NB4 (cell line): ENCODE measurements at places on chromosomes 13 and 19.

DNA sequence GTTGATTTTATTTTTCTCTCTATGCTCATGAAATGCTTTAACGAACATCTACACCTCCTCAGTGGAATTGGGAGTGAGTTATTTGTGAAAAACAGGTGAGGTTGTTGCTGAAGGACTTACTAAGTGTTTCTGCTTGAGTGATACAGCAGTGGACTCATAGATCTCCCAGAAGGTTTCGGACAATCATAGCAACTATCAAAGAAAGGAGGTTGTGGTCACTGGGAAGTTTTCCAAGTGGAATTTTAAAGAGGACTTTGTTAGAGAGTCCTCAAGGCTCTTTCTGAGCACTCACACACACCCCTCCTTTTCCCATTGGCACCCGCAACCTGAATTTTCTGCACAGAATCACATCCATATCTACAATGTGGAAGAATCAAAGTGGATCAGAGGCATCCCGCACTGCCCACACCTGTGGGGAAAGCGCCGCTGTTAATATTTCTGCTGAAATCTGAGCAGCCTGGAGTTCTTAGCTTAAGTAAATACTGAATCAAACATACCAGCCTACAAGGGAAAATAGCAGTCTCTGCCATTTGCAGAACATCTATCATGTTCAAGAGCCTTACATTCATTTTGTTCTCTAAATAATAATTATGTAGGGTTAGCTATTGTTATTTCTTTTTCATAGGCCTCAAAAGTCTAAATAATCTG, 719.4 kb downstream of the DIAPH3 start:
- DNase-seq = no peak

DNA sequence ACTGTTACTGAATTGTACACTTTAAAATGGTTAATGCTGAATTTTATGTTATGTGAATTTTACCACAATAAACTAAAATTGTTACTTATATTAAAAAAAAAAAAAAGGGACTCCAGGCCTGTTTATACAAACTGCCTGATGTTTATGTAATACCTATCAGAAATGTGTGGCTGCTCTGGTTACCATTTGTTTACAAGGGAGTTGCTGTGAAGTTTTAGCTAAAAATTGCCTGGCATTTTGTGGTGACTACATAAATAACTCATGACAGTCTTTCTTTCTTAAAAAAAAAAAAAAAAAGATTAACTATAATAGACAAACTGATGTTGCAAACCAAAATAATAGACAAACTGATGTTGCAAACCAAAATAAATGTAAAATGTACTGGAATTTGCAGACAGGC, 71.8 kb downstream of the CDADC1 start:
- no peak for DNase-seq

- no peak for DNase-seq
Observed at GRCh38 chr13:40379794-40380578, 286.5 kb downstream of the FOXO1 start.

DNA sequence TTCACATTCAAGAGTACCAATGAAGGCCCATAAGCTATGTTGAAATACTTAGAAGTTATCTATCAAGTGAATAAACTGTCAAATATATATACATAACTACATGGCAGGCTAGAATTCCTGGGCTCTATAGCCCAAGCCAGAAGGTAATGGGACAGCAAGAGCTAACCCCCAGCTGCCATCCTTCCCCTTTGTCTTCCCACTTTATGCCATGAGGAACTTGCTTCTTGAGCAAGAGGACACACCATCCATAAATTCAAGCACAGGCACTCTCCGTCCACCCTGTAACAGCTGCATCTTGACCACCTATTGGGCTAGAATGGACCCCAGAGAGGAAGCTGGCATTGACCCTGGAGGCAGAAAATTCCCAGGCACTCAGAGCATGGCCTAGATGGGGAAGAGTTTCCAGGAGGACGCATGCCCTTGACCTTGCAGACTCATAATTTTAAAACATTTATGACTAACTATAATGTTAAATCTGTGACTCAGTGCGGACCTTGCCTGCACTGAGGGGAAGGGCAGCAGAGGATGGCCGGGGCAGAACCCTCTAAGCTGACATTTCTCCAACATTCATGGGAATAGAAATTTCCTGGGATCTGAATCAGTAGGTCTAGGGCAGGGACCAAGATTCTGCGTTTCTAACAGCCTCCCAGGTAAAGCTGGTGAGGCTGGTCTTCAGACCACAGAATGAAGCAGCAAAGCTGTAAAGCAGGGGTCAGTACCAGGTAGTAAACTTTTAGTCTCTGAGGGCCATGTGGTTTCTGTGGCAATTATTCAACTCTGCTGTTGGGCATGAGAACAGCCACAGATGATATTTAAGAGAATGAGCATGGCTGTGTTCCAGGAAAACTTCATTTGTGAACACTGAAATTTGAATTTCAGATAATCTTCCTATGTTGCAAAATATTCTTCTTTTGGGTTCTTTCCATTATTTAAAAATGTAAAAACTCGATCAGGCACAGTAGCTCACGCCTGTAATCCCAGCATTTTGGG, 71.4 kb upstream of the CLDN10 start:
- peak; percentile 43 for DNase-seq

DNA sequence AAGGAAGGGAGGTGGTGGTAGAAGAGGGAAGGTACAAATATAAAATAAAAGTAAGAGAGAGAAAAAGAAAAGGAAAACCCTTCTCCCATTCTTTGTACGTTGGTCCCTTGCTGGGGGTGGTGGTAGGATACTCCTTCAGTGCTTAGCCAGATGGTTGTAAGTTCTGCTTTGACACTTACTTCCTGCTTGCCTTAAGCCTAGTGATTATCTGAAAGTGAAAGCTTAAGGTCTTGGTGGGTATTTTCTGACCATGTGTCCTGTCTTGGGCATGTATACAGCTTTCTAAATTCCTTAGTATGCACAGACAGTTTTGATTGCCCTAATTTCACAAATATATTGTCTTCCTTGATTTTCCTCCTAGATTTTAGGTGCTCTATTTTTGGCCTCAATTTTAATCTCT, 314.8 kb downstream of the PCDH17 start:
- no peak for DNase-seq

- DNase-seq = no peak
Observed at GRCh38 chr13:33526718-33527117, 241.2 kb upstream of the STARD13 start.

GRCh38 chr13:27411341-27411740, 13.1 kb upstream of the GTF3A start:
- no peak for DNase-seq

DNA sequence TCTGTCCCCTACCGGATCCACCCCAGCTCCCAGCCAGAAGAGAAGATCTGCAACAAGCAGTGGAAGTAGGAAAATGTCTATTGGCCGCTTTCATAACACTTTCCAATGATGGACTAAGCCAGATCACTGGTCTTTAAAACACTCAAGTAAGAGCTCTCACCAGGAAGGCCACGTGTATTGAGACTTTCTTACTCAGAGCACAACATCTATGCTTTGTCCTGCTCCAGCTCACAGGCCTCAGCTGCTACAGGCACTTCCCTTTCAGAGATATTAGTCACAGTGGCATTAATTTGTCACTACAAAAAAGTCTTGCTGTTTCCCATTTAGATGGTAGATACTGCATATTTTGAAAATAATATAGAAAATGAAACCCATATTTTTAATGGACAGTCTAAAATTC, 164.2 kb downstream of the ABCC4 start:
- DNase-seq = peak; percentile 56

DNA sequence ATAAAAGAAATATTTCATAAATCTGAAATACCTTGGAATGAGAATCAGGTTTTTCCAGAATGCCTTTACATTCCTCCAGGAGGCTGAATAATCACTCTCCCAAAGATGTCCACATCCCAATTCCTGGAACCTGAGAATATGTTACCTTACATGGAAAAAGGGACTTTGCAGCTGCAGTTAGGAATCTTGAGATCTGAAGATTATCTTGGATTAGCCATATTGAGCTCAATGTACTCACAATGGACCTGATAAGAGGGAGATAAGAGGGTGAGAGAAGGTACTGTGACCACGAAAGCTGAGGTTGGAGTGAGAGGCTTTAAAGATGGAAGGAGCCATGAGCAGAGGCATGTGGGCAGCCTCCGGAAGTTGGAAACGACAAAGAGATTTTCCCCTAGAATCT, 36.8 kb upstream of the MBNL2 start:
- DNase-seq = no peak

- DNase-seq = no peak
Observed at GRCh38 chr19:47544476-47544875, 28.5 kb downstream of the ZNF541 start.

GRCh38 chr19:30070968-30071632, 129.1 kb downstream of the URI1 start:
- DNase-seq = no peak

GRCh38 chr13:44668688-44669087, 92.6 kb upstream of the TSC22D1 start:
- DNase-seq = no peak

DNA sequence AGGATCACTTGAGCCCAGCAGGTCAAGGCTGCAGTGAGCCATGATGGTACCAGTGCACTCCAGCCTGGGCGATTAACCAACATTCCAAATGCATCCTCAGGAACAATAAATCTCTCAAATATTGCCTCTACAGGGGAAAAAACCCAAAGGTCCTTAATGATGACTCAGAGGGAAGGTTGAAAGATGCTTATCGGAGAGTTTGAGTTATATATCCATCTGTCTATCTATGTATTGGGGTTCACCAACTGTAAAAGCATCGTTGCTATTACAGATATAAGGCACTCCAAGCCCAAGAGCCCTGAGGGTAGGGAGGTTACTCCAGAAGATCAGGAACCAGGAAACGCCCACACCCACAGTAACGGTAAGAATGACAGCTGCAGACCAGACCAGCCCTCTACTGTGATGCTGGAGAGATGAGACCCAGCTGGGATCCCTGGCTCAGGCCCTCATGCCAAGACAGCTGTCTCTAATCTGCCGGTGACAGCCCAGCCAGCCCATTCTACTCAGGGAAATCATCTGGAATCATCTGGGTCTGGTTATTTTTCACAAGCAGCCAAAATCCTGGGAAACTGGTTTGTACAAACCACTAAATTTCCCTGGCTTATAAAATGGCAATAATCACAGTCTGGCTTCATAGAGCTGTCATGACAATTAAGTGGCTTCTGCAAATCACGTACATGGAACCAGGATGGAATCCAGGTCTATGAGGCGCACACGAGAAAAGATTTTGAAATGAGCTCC, 23.8 kb downstream of the TEX101 start:
- DNase-seq = peak; percentile 36

- no peak for DNase-seq
Observed at GRCh38 chr13:48121733-48122132, 26.8 kb upstream of the MED4 start.

DNA sequence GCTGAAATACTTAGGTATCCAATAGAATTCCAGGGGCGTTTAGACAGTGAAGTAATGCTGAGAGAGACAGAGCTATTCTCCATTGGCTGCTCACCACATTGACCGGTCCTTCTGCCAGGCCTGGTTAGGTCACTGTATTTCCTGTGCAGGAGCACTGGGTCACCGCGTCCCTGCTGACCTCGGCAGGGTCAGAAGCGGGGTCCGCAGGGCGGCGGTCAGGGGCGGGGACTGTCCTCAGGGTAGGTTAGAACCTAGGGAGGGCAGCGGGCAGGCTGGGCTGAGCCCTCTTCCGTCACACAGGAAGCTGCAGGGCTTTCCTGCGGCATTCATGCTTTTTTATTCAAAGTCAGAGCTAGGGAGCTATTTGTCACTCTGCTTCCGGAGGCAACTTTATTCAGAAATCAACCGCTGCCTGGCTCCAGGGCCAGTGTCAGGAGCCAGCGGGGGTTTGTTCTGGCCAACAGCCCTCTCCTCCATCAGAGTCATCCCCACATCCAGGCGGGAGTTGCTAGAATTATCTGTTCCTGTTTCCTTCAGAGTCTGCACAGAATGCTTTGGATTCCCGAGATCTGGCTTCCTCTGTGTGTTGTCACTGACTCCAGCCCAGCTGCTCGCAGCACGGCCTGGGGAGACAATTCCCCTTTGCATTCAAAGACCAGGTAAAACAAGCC, 81.2 kb upstream of the WASF3 start:
- DNase-seq = no peak

GRCh38 chr19:39995794-39996193, 1.1 kb upstream of the ZNF546 start:
- no peak for DNase-seq

GRCh38 chr13:30870049-30870884, 35.8 kb upstream of the MEDAG start:
- DNase-seq = peak; percentile 70

GRCh38 chr13:49731766-49732165, 40.5 kb upstream of the EBPL start:
- DNase-seq = no peak

DNA sequence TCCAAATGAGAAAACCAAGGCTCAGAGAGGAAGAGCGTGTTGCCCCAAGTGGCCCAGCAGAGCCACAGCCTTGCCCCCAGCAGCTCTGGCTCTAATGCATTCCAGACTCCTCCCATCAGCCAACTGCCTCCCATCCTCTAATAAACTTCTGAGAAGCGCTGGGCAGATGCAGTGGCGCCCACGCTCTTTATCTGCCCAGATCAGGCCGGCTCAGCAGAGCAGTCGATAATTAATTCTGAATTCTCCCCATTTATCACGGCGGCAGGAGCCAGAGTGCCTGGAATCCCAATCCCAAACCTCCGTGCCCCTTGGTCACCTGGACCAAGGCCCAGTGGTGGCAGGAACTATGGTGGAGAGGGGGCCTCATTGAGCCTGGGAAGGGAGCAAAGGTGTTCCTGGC, 13.9 kb downstream of the TINCR start:
- DNase-seq = no peak

- DNase-seq = peak; percentile 48
Observed at GRCh38 chr13:108267347-108267746, 2.2 kb upstream of the TNFSF13B start.

GRCh38 chr13:31895691-31896090, 135.9 kb upstream of the FRY start:
- no peak for DNase-seq

GRCh38 chr19:1970003-1970805, 29.2 kb downstream of the CSNK1G2 start:
- peak; percentile 62 for DNase-seq

DNA sequence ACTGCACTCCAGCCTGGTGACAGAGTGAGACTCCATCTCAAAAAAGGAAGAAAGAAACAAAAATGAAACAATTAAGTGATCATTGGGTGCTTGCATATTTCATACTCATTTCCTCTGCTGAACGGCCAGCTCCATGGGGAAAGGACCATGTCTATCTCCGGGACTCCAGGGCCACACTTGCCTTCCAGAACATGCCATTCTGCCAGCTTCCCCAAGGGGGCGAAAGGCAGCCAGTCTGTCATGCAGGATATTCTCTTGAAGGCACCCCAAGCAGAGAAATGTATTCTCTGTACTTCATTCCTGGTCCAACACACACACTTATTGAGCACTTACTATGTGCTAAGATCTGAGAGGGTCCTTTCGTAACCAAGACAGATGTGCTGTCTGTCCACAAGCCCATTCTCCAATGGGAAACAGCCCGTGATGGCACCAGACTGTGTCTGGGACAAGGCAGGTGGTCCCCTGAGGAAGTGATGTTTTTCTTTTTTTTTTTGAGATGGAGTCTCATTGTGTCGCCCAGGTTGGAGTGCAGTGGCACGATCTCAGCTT, 10.2 kb upstream of the CARM1 start:
- DNase-seq = peak; percentile 67

DNA sequence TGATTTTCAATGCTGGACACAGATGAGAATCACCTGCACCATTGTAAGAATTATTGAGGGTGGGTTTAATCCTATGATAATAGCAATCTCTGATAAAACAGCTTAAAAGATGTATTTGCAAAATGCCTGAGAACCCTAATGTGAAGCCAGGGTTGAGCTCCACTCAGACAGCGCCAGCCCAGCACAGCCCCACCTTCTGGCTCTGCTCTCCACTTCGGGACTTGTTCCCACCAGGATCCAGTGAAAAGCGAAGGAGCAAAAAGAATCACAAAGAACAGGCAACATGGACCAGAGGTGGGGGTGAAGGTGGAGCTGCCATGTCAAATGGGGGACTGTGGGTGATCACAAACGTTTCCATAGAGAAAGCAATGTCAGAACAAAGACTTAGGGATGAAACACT, 18.6 kb upstream of the ZNF816 start:
- no peak for DNase-seq
